COLO829 (cell line): ENCODE measurements at places on chromosomes 16 and 17.

- no peak for DNase-seq
These were observed 12.7 kb downstream of the DNAAF8 start for GRCh38 chr16:4746991-4747574.

DNA sequence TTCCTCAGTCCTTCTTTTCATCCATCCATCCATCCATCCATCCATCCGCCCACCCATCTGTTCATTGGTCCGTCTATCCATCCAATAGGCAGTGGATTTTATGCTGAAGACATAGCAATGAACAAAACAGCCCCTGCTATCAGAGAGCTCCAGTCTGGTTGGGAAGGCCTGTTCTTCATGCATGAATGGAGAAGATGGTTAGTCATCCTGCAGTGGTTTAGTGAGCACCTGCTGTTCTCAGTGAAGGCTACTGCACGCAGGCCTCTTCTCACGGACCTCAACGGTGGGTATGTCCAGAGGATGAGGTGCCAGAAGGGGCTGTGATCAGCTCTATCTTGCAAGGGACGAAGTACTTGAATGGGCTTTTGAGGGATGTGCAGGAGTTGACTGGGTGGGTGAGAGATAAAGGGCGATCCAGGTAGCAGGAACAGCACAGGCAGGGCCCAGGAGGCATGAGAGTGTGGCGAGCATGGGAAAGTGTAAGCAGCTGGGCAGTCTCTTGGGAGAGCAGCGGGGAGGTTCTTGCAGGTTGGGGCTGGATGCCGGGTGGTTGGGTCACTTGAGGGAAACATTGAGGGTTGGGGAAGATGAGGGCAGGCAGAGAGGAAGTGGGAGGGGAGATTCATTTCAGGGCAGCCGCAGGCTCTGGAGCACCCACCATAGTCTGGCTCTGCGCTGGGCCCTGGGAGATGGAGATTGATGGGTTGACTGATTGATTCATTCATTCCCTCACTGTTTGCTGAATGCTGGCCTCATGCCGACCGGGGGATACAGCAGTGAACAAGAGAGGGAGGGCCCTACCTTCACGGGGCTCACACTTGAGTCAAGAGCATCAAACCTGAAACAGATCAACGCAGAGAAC, 115.0 kb upstream of the CIBAR2 start:
- DNase-seq, result no peak

- no peak for DNase-seq
These were observed 636 bp upstream of the ERN1 start for GRCh38 chr17:64130559-64131001.

- DNase-seq, result no peak
These were observed 1.4 kb downstream of the LPCAT2 start for GRCh38 chr16:55510185-55510805.

- peak; percentile 97 for DNase-seq
These were observed 6.1 kb downstream of the IL21R start for GRCh38 chr16:27408012-27408601.

GRCh38 chr17:66398617-66399016, 96.2 kb downstream of the PRKCA start:
- no peak for DNase-seq

DNA sequence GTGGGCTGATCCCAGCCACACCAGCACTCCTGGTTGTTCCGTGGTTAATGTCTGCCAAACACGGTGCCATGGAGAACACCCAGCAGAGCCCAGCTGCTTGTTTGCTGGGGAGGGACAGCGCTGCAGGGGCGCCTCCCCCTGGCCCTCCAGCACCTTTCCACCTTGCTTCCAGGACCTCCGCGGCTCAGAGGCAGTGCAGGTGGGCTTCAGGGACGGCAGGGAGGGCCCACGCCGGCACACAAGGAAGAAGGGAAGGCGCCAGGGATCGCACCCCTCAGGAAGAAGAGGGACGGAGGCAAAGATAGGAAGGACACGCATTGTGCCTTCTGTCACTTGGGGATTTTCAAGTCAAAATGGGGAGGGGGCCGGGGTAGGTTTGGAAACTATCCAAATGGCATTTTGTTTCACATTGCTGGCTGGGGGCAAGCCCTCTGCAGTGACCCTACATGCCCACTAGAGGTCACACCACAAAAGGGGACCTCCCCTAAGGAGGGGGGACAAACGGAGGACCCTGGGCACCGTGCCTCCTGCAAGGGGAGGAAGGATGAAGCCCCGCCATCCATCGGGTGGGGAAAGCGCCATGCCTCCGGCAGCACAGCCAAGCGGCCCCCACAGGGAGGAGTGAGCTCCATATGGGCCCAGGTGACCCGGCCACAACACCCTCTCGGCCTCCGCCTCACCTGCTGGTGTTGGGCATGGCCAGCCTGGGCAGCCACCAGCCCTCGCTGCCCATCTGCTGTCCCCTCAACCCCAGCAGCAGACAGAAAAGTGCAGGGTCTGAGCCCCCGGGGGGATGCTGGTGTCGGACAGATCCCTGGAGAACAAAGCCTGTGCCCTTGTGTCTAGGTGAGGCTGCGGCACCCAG, 7.5 kb upstream of the C16orf95 start:
- DNase-seq, result peak; percentile 20

GRCh38 chr16:50068550-50068949, 2.8 kb downstream of the HEATR3 start:
- no peak for DNase-seq

GRCh38 chr17:46028374-46028773, 29.3 kb downstream of the STH start:
- DNase-seq, result no peak

- no peak for DNase-seq
These were observed at the start of gene VAMP2 for GRCh38 chr17:8162233-8162996. TSS of gene VAMP2 (minus strand) at chr17:8162948. CDS start at chr17:8162879, 69 bp downstream.
